ENCODE measurements at places on chromosomes 6 and 20.

GRCh38 chr6:15752820-15753219 is 90.0 kb upstream of the DTNBP1 start:
- no peak for DNase-seq

DNA sequence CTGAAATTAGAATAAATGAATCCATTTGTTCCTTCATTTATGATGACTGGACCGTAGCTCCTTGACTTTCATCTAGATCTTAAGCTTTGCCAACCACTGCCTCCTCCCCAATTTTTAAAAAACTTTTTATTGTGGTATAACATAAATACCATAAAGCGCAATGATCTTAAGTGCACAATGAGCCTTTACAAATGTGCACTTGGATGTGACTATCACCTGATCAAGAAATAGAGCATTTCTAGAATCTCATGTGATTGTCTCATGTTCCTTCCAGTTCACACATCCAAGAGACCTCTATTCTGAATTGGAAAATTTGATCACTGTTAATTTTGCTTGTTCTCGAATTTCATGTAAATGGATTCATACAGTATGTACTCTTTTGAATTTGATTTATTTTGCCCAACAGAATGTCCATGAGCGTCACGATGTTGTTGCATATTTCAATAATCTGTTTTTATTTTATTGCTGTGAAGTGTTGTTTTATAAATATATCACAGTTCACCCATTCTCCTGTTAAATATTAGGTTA is 442.2 kb downstream of the CDKAL1 start:
- DNase-seq = no peak

DNA sequence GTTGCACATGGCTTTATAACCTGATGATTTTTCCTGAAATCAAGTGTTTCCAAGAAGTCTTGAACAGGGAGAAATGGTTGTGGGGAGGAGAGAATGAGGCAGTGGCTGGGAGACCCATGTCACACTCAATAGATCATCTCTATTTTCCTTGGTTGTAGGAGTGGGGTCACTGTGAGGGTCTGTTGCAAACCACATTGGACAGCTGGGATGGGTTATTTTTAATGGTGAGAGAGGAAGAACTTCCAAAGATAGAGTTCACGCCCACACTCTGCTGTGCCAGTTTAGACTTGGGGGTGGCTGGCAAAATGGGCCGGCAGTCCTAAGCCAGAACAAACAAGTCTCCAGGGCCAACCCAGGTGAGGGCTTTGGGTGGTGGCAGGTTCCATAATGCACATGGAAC is 276.4 kb upstream of the PRND start:
- no peak for DNase-seq

DNA sequence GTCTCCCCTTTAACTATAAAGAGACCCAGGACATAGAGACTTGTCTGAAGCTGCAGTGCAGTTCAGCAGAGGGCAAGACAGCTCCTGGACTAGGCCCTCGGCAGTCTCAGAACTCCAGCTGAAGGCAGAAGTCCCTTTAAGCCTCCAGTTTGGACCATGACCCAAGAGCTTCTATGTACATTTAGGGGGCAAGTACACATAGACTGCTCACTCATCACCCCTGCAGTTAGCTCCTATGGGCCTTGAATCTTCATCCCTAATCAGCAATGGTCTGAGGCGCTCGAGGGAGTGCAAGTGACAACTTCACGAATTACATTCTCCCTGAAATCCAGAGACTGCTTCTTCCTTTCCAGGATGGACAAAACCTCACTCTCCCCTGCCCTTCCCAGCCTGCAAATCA is 47.4 kb downstream of the KCNK5 start:
- no peak for DNase-seq

- no peak for DNase-seq
Measured at GRCh38 chr6:53347250-53347920, 1.4 kb downstream of the ELOVL5 start.
